ENCODE measurements at places on chromosomes 7 and 10.

- peaks cover 2% of the 10 kb centered on the region for H3K36me3 ChIP-seq
- no peak overlapping the region for H3K4me3 ChIP-seq
- no peak overlapping the region for H3K27ac ChIP-seq
- H3K4me1 ChIP-seq = no peaks in the 10 kb centered on the region
- no peaks in the 10 kb centered on the region for H3K27me3 ChIP-seq
Measured at GRCh38 chr7:42014625-42015618, 222.1 kb downstream of the GLI3 start.

DNA sequence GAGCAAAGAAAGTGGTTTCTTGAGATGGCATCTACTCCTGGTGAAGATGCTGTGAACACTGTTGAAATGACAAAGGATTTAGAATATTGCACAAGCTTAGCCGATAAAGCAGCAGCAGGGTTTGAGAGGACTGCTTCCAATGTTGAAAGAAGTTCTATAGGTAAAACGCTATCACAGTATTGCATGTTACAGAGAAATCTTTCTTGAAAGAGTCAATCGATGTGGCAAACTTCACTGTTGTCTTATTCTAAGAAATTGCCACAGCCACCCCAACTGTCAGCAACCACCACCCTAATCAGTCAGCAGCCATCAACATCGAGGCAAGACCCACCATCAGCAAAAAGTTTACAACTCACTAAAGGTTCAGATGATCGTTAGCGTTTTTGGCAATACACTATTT lies 59.9 kb downstream of the SLC29A4 start:
- no peak for DNase-seq
- no peak overlapping the region for H3K4me3 ChIP-seq
- H3K36me3 ChIP-seq = peaks cover 34% of the 10 kb centered on the region
- H3K27me3 ChIP-seq = no peaks in the 10 kb centered on the region

DNA sequence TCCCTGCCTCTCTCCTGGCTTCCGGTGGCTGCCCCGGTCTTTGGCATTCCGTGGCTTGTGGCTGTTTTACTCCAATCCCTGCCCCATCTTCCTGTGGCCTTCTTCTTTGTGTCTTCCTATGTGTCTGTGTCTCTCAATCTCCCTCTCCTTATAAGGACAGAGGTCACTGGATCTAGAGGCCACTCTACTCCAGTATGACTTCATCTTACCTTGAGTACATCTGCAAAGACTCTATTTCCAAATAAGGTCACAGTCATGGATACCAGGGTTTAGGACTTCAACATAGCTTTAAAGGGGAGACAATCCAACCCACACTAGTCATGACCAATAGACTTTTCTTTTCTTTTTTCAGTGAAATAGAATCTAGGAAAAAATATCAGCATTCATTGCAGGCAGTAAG lies 153.3 kb upstream of the INSYN2A start:
- no peaks in the 10 kb centered on the region for H3K27me3 ChIP-seq
- no peak overlapping the region for H3K4me3 ChIP-seq
- no peaks in the 10 kb centered on the region for H3K36me3 ChIP-seq
- H3K4me1 ChIP-seq = no peaks in the 10 kb centered on the region

DNA sequence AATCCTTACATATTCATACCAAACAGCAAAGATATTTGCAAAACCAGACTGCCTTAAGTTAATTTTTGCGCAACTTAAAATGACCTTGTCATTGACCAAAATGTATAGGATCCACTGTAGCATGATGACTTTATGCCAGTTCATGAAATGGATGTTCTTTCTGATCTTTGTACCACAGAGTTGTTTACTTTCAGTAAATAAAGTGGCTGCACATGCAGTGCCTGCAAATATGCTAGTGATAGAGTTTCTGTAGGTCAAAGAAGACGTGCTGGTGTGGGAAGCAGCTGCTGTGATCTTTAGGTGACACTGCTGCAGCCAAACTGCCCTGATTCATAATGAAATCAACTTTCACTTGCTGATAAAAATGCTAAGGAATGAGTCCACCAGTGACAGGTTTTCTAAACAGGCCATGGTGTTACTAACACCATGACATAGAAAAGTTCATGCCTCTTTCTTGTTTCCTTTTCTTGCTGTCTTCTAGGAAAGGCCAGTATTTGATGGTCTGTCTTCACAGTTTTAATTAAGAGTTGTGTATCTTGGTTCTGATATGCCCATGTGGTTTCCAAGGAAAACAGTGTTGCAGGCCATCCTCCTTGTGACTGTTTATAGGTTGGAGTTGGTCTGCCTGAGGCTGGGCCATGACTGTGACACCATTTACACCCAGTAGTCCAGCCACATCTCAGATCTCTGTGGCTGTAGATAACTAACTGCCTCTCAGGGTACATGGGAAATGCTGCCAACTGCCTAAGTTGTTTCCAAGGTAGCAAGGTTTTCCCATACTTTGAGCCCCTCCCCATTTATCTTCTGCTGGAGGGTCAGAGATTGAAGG lies 62.5 kb downstream of the INSYN2A start:
- no peaks in the 10 kb centered on the region for H3K27me3 ChIP-seq
- no peaks in the 10 kb centered on the region for H3K4me1 ChIP-seq
- H3K4me3 ChIP-seq = no peak overlapping the region
- no peak for DNase-seq
- no peak overlapping the region for H3K27ac ChIP-seq

Data from endothelial cell of umbilical vein (primary cell).